NCI-H1930 (cell line): ENCODE measurements at places on chromosomes 2 and 18.

- DNase-seq: no peak
These were observed 52.9 kb upstream of the SERPINB2 start for GRCh38 chr18:63834471-63835113.

DNA sequence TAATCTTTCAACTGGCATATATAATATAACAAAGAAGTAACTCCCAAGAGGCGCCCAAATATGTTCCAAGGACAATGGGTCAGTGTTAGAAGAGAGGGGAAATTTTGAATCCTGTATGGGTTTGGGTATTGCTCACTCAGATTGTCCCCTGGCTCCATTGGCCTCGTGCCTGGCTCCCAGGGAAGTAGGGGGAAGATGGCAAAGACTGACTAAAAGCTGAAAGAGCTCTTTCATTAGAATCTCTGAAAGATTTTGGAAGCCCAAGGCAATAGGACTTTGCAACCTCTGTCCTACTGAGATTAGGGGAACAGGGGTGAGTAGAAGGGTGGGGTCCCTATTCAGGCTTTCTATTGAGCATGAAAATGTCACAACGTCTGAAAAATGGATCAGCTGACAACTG, 1272.8 kb upstream of the ZEB2 start:
- DNase-seq: no peak

DNA sequence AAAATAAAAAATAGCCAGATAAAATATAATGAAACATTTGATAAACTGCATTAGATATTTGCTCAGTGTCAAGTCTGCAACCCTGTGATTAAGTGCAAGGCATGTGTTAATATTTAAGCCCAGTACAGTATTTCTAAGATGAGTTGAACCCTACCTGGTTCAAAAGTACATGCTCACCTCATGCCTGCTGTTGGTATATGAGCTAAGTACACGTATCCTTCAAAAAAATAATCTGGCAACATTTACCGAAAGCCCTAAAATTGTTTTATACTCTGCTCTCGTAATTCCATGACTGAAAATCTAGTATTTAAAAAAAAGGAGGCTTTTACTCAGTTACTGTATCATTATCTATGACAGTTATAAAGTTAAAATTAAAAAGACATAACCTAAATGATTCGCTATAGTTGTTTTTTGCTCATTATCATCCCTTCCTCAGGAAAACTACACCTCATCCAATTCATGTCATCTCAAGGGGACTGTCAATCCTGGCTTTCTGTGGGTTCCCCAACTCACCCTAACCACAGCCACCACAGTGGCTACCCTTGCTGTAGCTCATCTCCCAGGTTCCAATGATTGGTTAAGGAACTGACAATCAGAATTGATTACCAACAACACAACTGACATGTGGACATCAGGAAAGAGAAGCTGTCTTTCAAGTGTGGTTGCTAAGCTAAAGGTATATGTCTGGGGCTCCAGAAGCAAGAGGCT, 10.6 kb downstream of the TLK1 start:
- DNase-seq: no peak

DNA sequence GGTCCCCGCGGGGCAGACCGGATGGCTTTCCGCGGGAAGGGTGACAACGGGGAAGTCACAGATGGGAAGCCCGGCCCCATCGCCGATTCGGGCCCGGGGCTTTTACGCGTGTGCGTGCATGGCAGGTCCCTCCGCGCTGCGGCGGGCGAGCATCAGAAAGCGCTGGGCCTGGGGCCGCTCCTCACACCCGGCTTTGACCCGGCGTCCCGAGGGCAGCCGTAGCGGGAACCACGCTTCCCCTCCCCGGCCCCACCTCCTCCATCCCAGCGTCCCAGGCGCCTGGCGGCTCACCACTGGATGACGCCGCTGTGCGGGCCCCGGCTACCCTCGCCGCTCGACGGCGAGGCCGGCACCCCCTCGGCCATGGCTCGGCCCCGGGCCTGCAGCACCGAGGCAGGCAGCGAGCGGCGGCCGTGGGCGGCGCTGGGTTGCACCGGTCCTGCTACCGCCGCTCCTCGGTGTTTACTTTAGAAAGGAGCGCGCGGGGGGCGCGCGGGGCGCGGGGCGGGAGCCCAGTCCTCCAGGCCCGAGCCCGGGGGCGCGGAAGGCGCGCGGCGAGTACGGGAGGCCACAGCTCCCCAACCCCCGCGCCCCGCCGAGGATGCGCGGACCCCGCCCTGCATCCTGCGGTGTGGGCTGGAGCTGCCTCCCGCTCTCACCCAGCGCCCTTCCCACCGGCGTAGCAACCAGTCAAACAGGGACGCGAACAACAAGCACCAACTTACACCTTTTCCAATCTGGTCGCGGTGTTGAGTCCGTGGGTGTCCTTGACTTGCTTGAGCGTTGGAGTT, 806 bp downstream of the RFX8 start:
- DNase-seq: peak; percentile 48

- DNase-seq: no peak
These were observed 52.8 kb downstream of the ADNP2 start for GRCh38 chr18:80161781-80162417.

DNA sequence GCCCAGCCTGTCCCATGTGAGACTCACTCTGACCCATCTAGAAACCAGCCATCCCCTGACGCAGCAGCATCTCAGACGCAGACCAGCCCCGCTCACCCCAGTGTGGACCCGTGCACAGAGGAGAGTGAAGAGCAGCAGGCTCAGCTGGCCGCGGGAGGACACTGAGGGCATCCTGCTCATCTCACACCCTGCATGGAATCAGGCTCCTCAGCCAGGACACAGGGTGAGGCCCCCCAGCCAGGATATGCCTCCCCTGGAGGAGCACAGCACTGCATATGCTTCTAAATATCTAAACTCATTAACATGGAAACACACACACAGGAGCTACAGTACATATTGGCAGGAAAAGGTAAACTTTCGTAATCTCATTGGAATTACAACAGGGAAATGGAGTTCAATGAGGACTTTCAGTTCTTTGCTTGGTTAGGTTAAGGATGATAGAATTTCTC, 34.4 kb downstream of the NEMP2 start:
- no peak for DNase-seq

GRCh38 chr2:27212626-27213471, 781 bp upstream of the SLC5A6 start:
- peak; percentile 8 for DNase-seq

DNA sequence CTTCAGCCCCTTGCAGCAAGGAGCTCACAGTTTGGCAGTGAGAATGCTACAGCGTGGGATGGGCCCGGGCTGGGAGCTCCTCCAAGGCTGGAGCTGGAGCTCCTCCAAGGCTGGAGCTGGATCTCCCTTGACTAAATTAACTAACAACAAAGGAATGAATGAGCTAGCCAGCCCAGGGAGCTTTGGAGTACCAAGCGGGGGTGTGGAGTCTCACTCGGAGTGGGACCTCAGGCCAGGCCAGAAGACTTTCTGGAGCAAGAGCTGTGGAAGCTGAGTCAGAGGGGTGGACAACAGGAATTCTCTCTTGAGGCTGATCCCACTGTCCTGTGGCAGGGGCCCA, 244.7 kb upstream of the HS6ST1 start:
- DNase-seq: no peak

GRCh38 chr18:50649821-50650220, 89.9 kb downstream of the MAPK4 start:
- DNase-seq: no peak

GRCh38 chr2:130790312-130790711, 35.0 kb downstream of the AMER3 start:
- DNase-seq: no peak

DNA sequence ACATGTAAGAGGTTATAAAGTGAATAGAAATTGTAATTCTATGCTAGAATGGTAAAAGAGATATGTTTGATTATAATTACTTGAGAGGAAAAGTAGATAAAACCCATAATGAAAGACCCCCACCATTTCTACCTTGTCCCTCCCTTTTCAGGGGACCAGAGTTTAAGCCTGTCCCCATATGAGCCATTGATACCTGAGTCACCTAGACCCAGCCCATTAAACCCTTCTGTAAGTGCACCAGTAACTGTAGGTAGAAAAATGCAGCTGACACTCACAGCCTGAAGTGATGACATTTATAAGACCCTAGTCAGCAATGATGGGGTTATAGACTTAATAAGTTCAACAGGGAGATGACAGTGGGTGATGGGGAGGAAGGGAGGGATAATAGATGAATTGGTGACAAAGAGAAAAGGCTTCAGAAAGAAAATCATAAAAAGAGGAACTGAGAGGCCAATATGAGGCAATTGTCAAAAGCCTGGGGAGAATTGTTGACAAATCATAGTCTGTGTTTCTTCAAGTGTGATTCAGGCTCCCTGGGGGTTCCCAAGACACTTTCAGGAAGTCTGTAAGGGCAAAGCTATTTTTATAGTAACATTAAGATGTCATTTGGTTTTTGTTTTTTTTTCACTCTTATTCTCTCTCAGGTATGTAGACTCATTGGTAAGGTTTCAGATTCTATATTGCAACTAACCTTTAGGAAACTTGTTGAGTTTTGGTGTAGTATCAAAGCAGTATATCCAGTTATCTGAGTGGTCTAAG, 544.2 kb downstream of the SATB2 start:
- DNase-seq: no peak

- no peak for DNase-seq
These were observed 1241.9 kb downstream of the DPP10 start for GRCh38 chr2:115684345-115684744.

- no peak for DNase-seq
These were observed 245.9 kb downstream of the TFCP2L1 start for GRCh38 chr2:121038891-121039616.

DNA sequence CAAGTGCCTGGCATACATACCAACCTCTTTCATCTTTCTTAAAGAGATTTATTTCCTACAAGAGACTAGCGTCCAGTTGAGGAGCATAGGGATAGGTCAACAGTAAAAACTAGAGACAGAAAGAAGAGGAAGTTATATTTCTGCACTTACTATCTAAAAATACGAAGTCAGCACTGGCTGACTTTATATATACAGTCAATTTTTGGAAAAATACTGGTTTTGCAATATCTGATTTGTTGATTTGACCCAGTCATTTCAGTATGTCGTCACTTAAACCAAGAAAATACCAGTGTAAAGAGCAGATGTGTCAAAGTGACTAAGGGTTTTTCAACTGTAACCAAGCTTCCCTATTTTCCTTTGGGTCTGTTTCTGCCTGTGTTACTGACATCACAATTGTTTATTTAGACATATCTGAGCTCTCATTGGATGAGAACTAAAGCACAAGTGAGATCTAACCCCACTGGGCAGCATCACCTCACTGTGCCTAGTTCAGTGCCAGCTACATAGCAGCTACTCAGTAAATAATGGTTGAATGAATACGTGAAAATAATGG, 23.0 kb downstream of the CYTIP start:
- DNase-seq: no peak

DNA sequence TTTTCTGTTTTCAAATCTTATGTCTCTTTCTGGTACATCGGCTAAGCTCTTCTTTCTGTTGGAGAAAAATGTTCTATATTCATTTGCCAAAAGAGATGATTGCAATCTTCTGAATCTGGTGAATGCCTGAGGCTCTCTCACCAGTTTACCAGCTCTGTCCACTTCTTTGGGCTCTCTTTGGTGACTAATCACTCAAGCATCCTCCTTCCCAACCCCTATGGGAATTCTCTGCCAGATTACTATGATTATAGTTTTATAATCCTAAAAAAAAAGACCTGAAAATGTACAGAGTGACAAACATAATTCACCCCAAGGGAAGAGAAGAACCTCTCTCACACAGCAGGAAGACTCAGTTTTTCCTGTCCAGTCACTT, 187.3 kb downstream of the CAMKMT start:
- DNase-seq: no peak

- DNase-seq: no peak
These were observed 155.8 kb downstream of the RHBDD1 start for GRCh38 chr2:226991663-226992062.

- no peak for DNase-seq
These were observed 196.4 kb upstream of the PXDN start for GRCh38 chr2:1940679-1941078.

DNA sequence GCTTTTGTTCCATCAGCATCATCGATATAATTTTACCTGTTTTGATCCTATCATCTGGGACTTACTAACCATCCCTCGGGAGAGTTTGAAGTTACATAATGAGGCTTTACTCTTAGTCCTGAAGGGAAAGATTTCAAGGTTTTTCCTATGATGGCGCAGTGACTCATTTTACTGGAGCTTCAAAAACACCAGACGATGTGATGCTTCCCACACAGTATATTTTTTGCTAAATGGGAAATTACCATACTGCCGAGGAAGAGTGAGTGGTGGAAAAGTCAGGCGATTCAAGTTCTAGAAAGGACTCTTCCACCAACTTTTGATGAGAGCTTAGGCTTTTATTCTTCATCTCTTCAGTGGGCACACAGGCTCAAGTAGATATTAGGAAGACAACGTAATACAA, 44.6 kb upstream of the GCG start:
- no peak for DNase-seq

DNA sequence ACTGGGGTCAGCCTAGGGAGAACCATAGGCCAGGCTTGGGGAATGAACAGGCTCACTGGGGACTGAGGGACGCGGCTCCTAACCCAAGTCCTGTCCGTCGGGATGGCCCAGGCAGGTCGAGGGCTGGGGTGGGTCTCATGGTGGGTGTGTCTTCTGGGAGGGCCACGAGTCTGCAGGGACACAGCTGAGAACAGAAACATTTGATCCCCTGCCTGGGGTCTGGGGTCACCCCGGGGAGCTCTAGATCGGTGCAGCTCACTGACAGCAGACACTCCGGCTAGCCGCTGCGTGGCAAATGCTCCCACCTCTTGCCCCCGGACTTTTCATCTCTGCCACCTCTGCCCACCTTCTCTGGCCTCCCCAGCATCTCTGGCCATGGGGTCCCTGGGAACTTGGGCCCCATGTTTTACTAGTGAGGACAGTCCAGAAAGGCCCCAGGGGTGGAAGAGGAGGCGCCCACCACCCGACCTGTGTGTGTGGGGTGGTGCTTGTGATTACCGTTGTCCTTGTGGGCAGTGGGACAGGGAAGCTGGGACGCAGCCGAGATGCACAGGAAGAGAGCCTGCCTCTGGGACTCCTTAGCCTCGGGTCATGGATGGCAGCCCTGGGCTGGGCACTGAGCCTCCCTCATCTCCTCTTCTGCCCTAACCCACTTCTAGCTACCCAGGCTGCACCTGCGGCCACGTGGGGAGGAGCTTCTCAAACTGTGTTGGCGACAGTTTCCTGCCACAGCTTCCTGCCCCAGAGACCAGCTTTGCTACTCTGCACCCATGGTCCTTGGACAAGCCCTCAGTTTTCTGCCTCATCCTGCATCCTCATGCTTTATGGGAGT, 4.9 kb downstream of the ZAP70 start:
- DNase-seq: no peak

DNA sequence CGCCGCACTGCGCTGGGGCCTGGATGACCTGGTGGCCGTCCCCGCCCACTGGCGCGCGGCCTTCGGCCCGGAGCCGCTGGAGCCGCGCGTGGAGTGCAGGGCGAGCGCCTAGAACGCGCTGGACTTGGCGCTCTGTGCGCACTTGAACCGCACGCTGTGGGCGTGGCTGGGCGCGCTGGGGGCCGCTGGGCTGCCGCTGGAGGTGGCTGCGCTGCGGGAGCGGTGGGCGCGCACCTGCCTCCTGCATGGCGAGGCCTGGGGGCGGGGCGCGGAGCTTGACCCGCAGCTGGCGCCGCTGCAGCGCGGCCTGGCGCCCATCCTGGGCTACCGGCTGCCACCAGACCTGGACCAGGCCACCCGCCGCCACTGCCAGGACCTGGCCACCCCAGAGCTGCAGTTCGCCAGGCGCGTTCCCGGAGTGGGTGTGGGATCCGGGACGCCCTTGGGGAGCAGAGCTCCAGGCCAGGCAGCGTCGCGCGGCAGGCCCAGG, 9.9 kb downstream of the AQP12B start:
- no peak for DNase-seq
